ENCODE measurements at places on chromosomes 7 and 10.

DNA sequence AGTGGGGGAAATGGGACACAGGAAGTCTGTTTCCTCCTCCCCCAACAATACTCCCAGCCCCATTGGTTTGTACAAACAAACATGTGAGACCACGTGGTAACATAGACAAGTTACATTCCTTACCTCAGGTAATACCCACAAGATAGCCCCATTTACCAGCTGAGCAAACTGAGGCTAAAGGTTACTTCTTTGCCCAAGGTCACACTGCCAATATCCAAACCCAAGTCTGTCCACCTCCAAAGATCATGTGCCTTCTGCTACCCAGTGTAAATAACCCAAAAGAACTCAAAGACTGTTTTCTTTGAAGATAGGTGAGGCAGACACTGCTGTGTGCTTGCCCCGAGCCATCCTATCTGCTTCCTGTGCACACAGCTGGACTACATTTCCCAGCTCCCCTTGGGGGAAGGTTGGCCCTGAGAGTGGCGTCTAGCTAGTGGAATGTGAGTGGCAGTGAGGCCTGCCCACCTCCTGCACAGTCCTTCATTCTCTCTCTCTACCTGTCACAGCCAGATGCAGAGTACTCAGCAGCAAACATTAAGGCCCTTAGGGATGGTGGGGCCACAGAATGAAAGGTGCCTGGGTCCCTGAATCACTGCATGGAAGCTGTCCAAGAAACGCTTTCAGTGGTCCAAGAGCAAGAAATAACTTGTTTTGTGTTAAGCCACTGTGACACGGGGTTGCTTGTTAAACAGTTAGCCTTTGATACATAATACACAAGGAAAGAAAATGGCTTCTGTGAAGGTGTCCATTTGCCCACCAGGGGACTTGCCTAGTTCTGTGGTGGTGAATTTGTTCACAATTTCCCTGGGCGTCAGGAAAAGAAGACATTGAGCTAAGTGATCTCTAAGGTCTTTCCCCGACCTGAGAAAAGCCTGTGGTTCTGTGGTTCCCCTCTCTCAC is 257.7 kb upstream of the NFE2L3 start:
- DNase-seq: no peak

DNA sequence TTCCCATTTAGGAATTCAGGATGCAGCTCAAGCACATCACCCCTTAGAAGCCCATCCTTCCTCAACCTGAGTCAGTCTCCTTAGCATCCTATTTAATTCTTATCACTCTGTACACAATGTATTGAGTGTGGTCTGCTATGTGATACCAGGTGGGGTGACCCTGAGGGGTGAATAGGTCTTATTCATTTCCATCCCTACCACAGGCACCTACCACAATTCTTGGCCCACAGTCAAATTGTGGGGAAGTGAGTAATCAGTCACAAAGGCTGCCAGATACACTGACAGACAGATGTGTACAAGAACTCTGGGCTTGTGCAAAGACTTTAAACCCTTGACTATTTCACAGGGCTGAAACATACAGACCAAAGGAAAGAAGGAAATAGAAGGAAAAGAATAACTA is 560.5 kb downstream of the PARD3 start:
- DNase-seq: no peak

DNA sequence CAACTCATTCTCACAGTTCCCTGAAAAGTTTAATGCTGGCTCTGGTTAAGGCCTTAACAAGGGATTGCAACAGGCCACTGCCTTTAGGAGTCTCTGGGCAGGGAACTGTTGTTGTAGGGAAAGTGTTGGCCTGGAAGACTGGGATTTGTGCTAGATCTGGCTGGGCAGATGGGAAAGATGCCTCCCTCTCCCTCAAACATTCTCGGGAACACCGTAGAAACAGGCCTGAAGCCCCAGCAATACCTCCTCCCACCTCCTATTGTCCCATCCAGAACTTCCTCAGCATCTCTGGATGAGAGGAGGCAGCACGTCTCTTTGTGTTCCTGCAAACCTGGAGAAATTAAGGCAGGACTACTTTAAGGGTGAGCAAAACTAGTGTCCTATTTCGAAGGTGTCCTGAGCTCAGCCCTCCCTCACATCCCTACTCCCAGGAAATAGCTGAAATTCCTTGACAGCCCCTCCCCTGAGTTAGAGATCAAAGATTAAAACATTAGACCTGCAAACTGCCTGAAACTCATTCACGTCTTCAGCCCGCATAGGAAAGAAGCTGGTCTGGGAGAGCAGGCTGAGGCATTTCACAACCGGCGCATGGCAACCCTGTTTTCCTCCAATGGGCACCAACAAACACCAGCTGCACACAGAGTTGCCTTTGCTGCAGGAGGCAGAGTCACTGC is 10.9 kb upstream of the MAP3K8 start:
- peak; percentile 80 for DNase-seq

GRCh38 chr10:13560597-13560996 is 26.2 kb upstream of the PRPF18 start:
- DNase-seq: no peak

- DNase-seq: no peak
These were observed 17.9 kb downstream of the PRKCQ start for GRCh38 chr10:6562221-6562620.

GRCh38 chr7:52209614-52210013 is 825.8 kb upstream of the POM121L12 start:
- DNase-seq: no peak

DNA sequence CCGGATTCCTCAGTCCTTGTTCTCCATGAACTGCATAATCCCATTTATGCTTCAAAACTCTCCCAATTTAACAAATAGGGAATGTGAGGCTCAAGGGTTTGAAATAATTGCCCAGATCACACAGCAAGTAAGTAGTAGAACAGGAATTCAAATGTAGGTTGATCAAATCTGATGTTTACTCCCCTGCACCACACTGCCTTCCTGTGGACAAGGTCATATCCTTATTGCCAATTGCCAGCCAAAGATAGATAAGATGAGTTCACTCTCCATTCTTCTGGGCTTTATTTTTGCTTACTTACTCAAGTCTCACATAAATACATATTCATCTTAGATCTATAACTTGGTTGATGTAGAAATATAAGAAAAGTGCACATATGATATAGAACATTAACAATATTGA is 435.2 kb upstream of the ETV1 start:
- no peak for DNase-seq

- DNase-seq: no peak
These were observed 132.4 kb upstream of the GDF10 start for GRCh38 chr10:47167591-47167990.

- peak; percentile 32 for DNase-seq
These were observed 13.4 kb downstream of the NHLRC2 start for GRCh38 chr10:113867904-113868303.

GRCh38 chr7:5631752-5632151 is 149.7 kb downstream of the RNF216 start:
- DNase-seq: no peak

DNA sequence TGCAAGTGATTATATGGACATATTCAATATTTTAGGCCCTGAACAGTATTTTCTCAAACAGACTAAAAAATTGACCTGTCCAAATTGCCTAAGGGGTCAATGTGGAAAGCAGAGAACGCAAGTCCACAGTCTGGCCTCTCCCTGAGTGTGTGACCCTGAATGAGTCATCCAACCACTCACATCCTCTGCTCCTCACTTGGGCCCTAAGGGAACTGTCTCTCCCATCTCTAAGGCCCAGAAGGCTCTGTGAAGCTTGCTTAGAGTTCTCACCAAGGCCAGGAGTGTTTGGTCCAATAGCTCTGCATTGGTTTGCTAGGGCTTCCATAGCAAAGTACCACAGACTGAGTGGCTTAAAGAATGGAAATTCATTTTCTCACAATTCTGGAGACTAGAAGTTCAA is 155.1 kb downstream of the LSM5 start:
- no peak for DNase-seq

DNA sequence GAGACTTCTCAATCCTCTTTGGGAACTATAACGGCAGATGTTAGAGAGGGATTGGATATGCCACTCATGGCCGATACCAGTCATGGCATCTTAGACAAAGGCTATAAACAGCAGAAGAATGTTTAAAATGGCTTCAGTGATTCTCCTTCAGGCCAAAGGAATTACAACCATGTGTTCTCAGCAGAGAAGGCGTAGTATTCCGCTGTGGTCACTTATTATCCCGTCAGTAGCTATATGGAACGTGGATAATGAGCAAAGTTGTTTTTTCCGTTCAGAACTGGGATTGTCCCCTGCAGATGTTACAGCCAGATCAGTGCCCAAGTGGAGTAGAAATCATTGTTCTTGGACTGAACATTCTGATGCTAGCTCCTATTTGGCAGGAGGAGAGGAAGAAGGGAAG is 43.1 kb downstream of the TEX36 start:
- no peak for DNase-seq

- no peak for DNase-seq
These were observed 21.8 kb downstream of the ANK3 start for GRCh38 chr10:60367901-60368300.

DNA sequence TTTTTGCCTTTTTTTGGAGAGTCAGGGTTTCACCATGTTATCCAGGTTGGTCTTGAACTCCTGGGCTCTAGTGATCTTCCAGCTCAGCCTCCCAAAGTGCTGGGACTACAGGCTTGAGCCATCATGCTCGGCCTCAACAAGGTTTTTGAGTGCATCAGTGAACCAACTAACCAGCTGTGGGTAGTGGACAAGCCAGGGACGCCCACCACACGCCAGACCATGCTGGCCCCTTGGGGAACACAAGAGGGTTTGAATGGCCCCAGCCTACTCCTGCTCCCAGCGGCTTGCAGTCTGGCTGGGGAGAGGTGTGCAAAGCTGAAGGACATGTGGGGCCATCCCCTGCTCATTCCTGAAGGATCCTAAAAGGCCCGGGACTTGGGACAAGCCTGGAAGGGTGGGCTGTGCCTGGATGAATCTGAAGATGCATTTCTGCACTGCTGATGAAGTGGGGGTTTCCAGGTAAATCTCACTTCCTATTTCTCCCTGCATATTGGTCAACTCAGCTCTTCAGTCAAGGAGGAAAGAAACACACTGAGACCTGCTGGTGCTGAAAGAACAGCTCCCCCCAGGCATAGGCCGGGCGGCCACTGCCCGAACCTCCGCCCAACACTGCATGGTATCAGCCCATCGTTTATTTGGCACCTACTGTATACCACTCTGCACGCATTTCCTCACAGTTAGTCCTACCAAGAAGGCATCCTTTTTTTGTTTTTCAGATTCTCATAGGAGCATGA is 6.9 kb downstream of the MMD2 start:
- no peak for DNase-seq

DNA sequence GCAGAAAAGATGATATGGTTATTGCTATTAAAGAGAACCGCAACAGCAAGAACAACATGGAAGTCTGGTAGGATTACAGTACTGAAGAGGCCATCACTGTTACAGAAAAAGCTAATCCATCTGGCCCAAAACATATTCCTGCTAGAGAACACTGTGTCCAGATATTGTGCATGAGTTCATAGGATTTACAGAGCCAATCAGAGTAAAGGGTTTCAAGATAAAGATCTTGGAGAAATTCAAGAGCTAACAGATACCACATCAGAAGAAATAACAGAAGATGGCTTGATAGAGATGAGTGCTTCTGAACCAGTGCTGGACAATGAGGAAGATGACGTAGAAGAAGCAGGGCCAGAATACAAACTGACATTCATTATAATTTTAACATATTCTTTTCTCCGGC is 58.7 kb downstream of the MINDY3 start:
- DNase-seq: no peak

- DNase-seq: no peak
These were observed 97.1 kb upstream of the CPXM2 start for GRCh38 chr10:123988694-123989093.

DNA sequence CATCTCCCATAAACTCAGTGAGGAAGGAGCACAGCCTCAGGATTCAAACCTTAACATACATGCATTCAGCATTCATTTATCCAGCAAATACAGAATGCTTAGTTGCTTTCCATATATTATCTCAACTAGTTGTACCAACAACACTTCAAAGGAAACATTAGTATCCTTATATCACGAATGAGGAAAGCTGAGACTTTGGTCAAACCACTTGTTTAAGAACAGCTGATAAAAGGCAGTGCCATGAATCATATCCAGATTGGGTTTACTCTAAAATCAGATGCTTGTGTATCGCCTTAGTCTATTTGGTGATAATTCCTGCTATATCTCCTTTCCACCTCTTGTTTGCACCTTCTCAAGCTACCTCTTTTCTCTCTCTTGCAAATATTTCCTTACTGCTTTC is 1.9 kb upstream of the CPED1 start:
- no peak for DNase-seq

DNA sequence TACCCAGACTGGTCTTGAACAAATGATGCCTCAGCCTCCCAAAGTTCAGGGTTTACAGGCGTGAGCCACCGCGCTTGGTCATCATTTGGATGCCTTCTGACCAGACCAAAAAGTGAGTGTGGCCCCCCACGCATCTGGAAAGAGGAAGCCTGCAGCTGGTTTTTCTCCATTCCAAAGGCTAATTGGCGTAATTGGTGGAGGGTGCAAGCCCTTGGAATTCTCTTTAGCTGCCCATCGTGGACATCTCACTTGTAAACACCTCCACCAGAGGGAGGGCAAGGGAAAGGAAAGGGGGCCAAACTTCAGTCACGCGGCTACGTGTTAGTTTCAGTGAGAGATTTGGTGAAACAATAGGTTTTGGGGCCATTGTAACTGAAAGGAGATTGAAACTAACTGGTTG is 4.1 kb upstream of the ARHGAP21 start:
- no peak for DNase-seq

DNA sequence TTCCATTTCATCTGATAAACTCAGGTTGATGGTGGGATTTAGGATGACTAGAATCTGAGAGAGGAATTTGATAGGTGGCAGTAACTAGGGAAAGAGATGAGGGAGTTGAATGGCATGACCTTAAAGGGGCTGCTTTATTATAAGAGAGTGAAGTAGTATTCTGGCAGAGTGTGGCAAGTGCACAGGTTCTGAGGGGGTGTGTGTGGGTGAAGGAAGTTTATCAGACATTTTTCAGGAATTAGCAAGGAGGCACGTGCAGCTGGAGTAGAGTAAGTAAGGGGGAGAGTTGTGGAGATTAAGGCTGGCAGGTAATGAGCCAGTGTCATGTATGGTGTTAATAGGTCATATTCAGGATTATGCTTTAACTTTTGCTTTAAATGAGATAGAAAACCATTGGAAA is 40.5 kb downstream of the AHCYL2 start:
- DNase-seq: no peak

DNA sequence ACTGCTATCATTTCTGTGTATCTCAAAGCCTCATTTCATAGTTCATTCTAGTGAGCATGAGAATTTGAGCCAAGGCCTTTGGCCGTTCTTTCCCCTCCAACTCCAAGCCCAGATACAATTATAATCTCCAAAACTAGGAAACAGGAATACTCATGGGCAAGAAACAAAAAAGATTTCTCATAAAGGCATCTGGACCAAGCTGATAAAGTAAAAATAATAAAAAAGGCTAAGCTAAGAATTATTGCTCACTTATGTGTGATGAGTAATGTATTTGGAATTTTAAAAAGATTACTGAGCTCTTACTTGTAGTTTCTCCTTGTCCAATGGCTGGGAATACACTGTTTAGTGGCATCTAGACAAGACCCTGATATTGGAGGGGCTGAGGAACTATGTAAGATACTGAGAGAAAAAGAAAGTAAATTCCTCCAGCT is 196.4 kb upstream of the POM121L12 start:
- DNase-seq: no peak

- DNase-seq: no peak
These were observed 146.6 kb upstream of the PDE1C start for GRCh38 chr7:32216759-32217158.

All from Right ventricle myocardium inferior (tissue), 1 donor.